ENCODE measurements at places on chromosomes 7 and 10.

DNA sequence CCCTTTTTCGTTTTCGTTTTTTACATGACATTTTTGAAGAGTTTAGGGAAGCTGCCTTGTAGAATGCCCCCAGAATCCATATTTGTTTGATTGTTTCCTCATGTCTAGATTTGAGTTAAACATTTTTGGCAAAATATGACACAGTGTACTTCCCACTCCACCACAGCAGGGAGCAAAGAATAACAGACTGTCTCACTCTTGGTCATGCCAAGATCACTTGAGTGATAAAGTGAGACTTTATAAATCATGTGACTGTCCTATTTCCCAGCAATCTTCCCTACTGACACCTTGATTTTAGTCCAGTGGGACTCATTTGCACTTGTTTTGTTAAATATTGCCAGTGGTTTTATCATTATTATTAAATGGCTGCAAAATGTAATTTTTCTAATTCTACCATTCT lies 44.4 kb upstream of the USP6NL start:
- no peak for DNase-seq

- DNase-seq, result no peak
These were observed 14.9 kb downstream of the DUSP5 start for GRCh38 chr10:110512461-110513187.

DNA sequence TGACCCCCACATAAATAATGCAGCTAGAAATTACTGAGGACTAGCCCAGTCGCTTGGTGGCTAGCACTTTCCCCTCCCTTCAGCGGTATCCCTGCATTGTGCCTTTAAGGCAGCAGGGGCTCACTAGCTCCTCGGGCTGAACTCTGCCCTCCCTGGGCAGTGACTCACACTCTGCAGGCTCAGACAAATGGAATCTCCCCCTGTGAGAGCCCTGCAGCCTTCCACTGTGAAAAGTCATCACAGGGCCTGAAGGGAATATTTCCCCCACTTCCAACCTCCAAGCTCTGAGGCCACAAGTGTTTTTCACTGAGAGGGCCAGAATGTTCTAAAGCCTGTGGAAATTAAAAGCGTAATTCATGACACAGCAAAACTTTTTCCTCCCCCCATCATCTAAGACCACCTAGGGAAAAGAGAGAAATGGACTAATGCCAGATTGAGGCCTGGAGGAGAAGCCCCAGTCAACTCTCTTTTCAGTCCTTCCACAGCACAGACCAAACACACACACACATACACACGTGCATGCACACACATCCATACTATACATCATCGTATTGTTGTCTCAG lies 93.6 kb upstream of the COL1A2 start:
- DNase-seq, result no peak

GRCh38 chr7:123485187-123485586 lies 49.2 kb downstream of the IQUB start:
- no peak for DNase-seq

DNA sequence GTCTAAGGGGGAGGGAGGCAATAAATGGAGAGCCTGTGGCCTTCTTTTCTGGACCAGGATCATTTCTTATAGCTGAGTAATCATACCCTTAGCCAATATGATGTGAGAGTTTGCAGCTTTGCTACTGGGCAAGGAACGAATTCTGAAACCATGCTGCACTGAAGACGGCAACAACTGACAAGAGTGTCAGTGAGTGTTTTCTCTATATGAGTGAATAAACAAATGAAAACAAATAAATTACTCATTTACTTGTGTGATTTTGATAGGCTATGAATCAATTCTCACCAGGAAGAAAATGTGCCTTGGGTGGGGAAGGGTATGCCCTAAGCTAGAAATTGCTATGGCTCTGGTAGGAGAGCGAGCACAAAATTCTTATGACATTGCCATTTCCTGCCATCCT lies 79.4 kb upstream of the LRRN3 start:
- DNase-seq, result no peak

DNA sequence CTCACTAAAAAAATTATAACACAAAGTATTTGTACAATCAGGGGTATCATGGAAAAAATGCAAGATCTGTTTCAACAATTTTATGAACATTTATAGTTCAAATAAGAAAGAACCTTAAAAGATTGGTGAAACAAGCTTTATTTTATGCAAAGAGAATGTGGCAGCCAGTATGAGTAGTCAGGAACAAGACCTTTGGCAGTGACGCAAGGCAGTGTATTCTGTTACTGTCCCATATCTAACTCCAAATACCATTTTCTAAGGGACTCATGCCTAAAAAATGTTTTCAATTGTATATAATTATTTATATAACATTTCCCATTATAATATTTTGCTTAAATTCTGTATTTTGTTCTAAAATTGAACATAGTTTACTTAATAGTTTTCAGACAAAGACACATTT lies 19.1 kb upstream of the FAM53B start:
- no peak for DNase-seq

DNA sequence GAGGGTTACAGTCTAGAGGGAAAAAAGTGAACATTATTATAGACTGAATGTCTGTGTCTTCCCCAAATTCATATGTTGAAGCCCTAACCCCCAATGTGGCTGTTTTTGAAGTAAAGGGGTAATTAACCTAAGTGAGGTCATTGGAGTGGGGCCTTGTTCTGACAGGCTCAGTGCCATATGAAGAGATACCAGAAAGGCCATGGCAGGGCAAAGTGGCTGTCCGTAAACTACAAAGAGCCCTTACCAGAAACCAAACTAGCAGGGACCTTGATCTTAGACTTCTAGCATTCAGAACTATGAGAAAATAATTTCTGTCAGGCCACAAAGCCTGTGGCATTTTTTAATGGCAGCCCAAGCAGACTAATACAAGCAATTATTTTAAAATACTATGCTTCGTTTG lies 8.7 kb downstream of the TMEM209 start:
- DNase-seq, result no peak

GRCh38 chr10:8768341-8768740 lies 713.9 kb downstream of the GATA3 start:
- DNase-seq, result no peak

- no peak for DNase-seq
These were observed 37.0 kb upstream of the NRF1 start for GRCh38 chr7:129574487-129574886.

DNA sequence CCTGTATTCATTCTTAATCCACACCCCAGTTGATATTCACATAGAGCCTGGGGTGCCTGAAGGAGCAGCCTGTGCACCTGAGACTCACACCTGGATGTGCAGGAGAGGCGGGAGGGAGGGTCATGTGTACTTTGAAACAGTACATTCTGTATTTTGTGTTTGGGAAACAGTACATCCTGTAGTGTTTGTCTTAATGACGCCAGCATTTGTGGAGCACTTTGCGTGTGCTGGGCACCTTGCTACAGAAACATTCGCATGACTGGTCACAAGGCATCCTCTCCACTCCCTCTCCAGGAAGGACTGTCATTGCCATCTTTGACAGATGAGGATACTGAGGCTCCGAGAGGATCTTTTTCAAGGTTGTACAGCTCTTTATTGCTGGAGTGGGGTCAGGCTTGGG lies 132.1 kb downstream of the TACC2 start:
- no peak for DNase-seq

DNA sequence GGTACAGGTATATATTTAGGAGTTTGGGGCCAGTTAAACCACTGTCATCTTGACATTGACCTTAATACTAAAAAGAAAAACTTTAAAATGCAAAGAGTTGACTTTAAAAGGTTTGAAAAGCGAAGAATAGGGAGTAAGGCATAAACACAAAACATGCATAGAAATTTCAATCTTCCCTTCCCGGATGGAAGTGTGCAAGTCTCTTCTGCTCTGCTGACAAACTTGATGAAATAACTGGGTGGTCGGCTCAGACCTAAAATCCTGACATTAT lies 3.4 kb upstream of the SPAG6 start:
- no peak for DNase-seq

GRCh38 chr7:142439739-142440138 lies 181.9 kb upstream of the PRSS58 start:
- no peak for DNase-seq

GRCh38 chr10:508726-509125 lies 180.7 kb downstream of the DIP2C start:
- DNase-seq, result no peak

DNA sequence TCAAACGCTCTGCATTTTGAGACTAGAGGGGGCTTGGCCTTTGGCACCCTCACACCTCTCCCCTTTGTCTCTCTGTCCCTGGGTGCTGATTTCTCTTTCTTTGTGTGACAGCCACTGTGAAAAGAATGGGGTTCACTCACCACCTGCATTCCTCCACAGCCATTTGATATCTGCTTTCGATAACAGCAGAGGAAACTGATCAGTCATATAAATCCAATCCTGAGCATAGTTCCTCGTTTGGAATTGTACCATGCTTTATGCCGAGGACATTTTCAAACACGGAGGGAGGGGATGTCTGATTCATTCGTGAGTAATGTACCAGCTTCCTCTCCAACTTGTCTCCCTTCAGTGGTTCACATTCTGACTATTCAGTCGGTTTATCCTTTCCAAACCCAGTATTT lies 15.8 kb downstream of the MET start:
- DNase-seq, result no peak

- DNase-seq, result no peak
These were observed 41.5 kb upstream of the PIK3CG start for GRCh38 chr7:106823631-106824030.

DNA sequence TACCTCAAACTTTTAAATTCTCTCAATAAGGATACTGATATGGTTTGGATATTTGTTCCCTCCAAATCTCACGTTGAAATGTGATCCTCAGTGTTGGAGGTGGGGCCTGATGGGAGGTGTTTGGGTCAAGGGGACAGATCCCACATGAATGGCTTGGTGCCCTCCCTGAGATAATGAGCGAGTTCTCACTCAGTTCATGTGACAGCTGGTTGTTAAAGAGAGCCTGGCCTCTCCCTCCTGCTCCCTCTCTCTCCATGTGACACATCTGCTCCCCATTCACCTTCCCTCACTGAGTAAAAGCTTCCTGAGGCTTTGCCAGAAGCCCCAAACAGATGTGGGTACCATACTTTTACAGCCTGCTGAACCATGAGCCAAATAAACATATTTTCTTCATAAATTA lies 19.2 kb downstream of the ABCB4 start:
- DNase-seq, result no peak

DNA sequence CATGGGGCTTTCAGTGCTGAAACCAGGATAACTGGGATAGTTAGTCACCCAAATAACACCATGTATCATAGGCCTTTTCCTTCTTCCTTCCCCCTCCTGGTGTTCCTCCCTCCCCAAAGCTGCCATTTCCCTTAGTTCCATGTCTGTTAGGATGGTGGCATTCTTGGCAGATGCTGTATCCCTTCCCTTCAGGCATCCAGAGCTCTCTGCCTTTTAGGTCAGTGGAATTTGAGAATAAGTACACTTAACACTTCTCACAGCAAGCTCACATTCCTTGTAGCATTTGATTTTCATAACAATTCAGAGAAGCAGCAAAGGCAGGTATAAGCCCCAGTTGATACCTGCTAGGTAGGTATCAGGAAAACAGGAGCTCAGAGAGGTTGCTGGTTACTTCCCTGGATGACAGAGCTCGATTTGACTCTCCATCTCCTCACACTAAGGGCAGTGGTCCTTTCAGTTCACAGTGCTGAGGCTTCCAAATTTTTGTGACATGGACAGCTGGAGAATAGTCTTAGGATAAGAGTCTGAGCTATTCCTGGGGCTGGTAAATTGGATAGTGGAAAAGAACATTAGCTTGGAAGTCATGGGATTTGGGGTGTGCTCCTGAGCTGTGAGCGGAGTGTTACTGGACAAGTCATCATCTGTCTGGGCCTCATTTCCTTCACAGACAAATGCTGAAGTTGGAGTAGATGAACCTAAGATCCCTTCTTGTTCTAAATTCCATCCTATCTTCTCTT lies 108.7 kb upstream of the RHOBTB1 start:
- no peak for DNase-seq

GRCh38 chr7:140231771-140232491 lies 55.1 kb upstream of the KDM7A start:
- no peak for DNase-seq

DNA sequence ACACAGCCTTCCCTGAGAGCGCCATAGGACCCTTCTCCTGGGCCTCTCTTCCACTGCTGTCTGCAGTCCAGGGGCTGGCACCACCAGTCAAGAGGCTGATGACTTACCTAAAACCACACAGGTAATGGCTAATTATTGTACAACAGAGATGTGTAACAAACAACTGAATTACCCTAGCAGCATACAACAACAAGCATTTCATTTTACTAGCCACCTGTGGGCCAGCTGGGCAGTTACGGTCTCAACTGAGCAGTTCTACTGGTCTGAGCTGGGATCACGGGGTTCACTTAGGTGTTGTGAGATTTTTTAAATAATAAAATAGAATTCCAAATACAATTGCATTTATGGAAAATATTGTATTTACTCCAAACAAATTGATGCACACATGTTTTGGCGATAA lies 431.9 kb downstream of the TNS3 start:
- no peak for DNase-seq

- no peak for DNase-seq
These were observed 249.8 kb downstream of the AUTS2 start for GRCh38 chr7:69847921-69848612.

GRCh38 chr7:134777470-134777869 lies 2.0 kb upstream of the CALD1 start:
- DNase-seq, result no peak

- DNase-seq, result no peak
These were observed 279.4 kb downstream of the FZD1 start for GRCh38 chr7:91543646-91544045.

DNA sequence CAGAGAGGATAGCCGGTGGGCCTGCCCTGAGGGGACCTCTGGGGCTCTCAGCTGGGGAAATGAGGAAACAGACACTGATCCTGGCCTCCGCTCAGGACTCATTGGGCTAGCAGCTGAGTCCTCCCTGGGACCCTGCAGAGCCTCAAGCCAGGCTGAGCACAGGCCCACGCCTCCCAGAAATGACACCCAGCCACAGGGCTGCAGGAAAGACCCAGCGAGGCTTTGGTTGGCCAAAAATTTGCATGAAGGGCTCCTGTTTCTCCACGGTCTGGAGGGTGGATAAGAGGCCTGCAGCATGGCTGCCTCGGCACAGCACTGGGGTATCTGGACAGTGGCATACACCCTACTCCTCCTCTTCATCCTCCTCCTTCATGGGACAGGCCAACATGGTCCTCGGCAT lies 60.4 kb downstream of the ZNF33B start:
- no peak for DNase-seq

- DNase-seq, result no peak
These were observed 51.5 kb downstream of the ADAM12 start for GRCh38 chr10:126336801-126337200.

- DNase-seq, result no peak
These were observed 88.5 kb downstream of the PAXIP1 start for GRCh38 chr7:154914308-154914995.

Measured in NCI-H187 treated with DMSO at 0.1 percent for 48 hours (cell line).